HS-27A (cell line): ENCODE measurements at places on chromosomes 3 and 15.

GRCh38 chr3:173819368-173819767 is 421.8 kb downstream of the NLGN1 start:
- DNase-seq: no peak

- DNase-seq: no peak
Measured at GRCh38 chr3:38773528-38773927, 42.5 kb downstream of the SCN10A start.

DNA sequence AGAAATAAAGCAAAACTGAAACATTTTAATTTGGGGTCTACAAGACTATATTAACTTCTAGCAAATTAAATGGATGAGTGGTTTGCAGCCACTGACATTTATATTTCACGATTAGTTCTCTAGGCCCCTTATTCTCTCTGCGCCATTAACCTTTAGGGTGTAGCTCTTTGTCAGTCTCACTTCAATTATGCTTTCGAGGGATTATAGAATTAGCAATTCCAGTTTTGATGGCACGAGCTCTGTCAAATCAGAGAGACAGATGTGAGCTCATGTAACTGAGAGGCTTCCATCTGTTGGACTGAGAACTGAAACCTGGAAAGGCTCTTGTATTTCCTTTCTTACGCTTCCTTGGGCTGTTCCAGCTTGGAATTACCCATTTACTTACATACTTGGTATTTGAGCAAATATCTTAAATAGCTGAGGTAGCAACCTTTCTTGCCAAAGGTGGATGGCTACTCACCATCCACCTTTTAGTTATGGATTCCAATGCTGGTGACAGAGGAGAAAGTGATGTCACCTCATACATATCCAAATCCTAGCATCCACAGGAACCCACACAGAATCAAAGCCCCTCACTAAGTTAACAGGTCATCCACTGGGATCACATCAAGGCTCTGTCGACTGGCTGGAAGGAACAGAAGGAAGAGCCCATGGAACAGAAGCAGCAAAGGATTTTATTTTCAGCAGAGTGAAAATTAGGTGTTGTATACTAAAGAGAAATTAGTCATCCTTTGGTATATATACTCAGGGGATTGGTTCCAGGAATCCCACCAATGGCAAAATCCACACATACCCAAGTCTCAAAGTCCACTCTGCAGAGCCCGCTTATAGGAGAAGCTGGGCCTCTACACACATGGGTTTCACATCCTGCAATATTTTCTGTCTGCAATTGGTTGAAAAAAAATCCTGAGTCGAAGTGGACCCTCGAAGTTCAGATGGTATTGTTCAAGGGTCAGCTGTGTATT is 20.8 kb downstream of the VGLL4 start:
- DNase-seq: no peak

DNA sequence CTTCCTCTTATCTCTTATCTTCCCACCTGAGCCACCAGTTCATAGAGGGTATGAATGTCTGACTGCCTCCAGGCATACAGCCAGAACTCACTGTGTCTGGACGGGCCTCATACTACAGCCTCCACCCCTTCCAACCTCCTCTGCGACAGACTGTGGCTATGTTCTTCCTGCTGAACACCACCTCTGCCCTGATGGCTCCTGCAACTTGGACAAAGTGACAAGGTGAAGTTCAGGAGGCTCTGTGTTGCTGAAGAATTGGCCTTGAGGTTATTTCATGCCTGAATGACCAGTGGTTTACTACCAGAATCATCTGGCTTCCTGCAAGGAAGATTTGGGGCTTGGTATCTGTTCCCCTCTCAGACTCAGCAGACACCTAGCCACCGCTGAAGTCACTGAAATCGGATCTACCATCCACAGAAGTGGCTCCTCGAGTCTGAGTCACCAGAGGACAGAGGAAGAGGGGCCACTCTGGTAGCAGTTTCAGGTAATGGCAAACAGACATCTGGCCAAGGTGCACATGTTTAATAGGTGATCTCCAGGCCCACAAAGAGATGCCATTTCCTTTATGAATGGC is 14.2 kb upstream of the ULK3 start:
- no peak for DNase-seq

- no peak for DNase-seq
Measured at GRCh38 chr15:52787549-52788098, 2.5 kb downstream of the ONECUT1 start.

DNA sequence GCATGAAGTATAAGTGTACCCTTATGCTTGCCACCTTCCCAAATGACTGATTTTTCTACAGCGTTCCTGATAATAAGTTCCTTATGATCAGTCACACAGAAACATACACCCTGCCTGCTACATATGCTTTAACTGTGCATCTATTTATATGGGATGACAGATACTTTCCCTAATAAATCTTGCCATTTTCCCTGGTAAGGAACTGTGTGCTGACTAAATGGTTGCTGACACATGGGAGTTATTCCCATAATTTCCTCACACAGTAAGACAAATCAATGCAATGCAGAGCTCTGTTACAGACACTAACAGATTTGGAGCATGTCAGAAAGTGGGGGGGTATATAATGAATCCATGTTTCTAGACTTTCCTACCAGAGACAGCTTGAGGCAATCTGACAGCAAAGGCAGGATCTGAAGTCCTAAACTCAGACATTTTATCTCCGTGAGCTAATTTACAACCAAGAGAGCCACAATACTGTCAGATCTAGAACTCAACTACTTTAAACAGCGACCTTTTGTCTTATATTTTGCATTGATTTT is 86.9 kb upstream of the TCF12 start:
- no peak for DNase-seq

DNA sequence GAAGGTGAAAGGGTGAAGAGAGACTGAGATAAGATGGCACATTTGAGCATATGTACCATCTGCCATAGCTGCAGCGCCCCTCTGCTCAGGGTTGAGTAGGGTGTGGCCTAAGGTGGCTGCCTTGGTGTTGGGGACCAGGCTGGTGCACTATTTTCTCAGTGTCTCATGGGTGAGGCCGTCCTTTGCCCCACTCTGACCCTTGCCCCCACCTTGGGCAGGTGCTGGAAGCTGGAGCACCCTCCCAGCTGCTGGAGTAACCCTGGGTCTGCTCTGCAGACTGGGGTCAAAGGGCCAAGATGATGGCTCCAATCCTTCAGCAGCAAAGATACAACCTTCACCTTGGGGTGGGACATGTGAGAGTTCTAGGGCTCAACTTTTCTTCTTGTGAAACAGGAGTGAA is 69.2 kb downstream of the DAPK2 start:
- no peak for DNase-seq

DNA sequence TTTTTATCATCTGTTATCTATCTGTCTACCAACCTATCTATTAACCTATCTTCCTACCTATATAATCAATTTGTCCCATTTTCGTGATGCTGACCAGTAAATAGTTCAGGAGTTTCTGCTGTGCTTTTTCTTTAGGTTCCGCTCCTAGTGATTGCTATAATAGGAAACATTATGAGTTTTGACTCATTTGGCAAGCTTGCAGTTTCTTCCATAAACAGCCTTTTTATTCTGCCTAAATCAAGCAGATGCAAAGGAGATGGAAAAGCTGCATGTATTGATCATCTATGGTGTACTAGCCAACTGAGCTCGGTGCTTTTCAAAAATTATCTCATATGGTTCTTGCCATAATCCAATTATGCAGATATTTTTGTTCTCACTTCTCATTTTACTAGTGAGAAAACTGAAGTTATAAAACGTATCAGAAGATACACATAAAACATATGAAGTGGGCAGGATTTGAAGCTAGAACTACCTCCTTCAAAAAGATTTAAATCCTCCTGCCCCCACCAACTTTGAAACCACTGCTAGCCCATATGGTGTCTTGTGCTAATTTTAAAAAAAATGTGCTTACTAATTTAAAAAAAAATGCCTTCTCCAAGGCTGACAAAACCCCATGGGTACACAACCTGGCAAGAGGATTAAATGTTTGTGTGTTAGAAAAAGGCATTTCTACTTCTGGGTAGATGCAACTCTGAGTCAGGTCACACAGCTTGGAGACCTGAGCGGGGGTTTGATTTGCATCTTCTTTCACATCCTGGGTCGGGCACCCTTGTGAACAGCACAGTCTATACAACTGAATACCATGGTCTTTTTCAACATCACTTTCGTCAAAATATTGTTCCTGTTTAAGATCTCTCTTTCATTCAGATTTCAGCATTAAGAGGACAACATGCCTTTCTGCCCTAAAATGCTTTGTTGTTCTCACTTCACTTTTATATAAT is 267.0 kb downstream of the CHL1 start:
- DNase-seq: no peak

DNA sequence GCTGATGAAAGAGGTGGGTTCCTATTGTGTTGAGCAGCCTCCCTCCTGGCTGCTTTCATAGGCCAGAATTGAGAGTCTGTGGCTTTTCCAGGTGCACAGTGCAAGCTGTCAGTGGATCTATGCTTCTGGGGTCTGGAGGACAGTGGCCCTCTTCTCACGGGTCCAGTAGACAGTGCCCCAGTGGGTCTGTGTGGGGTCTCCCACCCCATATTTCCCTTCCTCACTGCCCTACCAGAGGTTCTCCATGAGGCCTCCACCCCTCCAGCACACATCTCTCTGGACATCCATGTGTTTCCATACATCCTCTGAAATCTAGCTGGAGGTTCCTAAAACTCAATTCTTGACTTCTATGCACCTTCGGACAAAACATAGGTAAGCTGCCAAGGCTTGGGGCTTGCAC is 201.2 kb downstream of the FAM43A start:
- no peak for DNase-seq

- no peak for DNase-seq
Measured at GRCh38 chr15:79208179-79208578, 74.3 kb upstream of the ANKRD34C start.

- no peak for DNase-seq
Measured at GRCh38 chr15:36803773-36804172, 224.3 kb downstream of the CDIN1 start.

- no peak for DNase-seq
Measured at GRCh38 chr15:67841513-67841762, 1.6 kb upstream of the RNU6-1 start.

GRCh38 chr15:91891101-91891500 is 37.6 kb downstream of the SLCO3A1 start:
- no peak for DNase-seq

- DNase-seq: no peak
Measured at GRCh38 chr3:86739244-86739643, 251.7 kb downstream of the VGLL3 start.

DNA sequence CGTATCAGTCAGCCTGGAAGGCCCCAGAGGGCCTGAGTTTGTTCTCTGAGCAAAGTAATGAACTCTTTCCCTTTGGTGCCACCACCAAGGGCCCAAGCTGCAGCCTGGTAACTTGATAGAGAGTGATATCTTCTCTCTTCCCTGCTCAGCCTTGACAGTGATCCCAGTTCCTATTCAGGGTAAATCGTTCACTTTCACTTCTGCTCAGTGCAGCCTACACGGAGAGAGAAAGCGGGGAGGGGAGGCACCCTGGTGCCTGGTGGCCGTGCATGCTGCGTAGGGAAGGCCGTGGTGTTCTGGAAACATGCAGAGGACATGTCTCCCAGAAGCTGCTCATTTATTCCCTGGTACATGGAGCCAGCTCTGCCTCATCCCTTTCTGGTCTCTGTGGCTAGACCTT is 54.9 kb downstream of the KIF9 start:
- no peak for DNase-seq

GRCh38 chr3:4768521-4768920 is 210.7 kb upstream of the BHLHE40 start:
- no peak for DNase-seq
